MM.1S (cell line): ENCODE measurements at places on chromosomes 3 and 15.

DNA sequence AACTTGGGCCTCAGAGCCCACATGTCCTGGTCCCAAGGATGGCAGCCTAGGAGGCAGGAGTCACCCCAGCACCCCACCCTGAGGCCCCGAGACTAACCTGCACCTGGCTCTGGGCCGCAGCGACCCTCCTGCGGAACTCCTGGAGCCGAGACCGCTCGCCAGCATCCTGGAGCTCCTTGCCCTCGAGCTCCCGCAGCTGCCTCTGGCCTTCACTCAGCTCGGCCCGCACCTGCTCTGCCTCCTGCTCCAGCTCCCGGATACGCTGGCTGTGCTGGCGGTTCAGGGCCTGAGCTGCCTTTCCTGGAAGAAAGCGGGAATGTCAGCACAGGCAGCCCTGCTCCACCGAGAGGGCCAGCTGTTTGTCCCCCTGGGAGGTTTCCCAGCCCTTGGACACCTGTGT is 13.2 kb downstream of the KIF7 start:
- DNase-seq = no peak

DNA sequence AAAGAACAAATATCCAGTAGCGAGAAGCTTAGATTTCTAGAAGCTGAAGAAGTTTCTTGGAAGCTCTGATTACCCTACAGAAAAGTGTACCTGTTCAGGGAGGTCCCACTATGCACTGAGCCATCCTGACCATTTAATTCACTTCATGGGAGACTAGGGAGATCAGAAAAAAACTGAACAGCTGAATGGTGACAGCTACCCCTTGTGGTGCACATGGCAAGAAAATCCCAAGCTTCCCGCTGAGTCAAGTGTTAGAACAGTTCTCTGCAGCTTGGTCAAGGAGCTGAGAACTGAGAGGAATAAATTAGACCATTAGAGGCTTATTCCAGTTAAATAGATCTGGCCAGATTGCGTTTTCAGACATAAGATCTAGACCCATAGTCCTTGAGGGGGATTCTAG is 197.2 kb upstream of the VEPH1 start:
- DNase-seq = peak; percentile 5

GRCh38 chr15:96328181-96328876 is 2.2 kb upstream of the NR2F2 start:
- DNase-seq = no peak

- DNase-seq = no peak
These were observed 526 bp downstream of the RMDN3 start for GRCh38 chr15:40754574-40754882.

GRCh38 chr3:141392416-141392815 is 24.1 kb downstream of the ZBTB38 start:
- no peak for DNase-seq

GRCh38 chr3:3798631-3799113 is 559 bp upstream of the LRRN1 start:
- DNase-seq = peak; percentile 69

- no peak for DNase-seq
These were observed 309.8 kb upstream of the GRM7 start for GRCh38 chr3:6551165-6551564.

GRCh38 chr3:172388412-172389078 is 59.7 kb downstream of the GHSR start:
- DNase-seq = no peak

DNA sequence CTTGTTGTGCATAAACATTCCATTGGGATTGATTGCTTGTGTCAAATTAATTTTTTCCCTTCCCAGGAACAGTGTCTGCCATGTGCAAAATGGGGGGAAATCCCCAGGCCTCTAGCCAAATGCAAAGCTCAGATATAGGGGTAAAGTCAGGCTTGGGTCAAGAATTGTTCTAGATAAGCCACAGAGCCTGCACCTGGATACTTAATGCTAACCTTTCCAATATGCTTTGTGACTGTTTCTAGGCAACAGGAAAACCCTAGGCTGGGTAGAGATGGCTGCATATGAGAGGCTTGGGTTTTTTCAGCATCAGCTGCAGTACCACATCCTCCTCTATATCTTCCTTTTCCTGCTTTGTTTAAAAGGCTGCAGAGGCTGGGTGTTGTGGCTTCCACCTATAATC is 61.9 kb upstream of the ROPN1 start:
- peak; percentile 7 for DNase-seq

- peak; percentile 58 for DNase-seq
These were observed 374.2 kb downstream of the PLCL2 start for GRCh38 chr3:17258823-17259436.

GRCh38 chr15:74499366-74499765 is 38.4 kb upstream of the UBL7 start:
- DNase-seq = no peak

DNA sequence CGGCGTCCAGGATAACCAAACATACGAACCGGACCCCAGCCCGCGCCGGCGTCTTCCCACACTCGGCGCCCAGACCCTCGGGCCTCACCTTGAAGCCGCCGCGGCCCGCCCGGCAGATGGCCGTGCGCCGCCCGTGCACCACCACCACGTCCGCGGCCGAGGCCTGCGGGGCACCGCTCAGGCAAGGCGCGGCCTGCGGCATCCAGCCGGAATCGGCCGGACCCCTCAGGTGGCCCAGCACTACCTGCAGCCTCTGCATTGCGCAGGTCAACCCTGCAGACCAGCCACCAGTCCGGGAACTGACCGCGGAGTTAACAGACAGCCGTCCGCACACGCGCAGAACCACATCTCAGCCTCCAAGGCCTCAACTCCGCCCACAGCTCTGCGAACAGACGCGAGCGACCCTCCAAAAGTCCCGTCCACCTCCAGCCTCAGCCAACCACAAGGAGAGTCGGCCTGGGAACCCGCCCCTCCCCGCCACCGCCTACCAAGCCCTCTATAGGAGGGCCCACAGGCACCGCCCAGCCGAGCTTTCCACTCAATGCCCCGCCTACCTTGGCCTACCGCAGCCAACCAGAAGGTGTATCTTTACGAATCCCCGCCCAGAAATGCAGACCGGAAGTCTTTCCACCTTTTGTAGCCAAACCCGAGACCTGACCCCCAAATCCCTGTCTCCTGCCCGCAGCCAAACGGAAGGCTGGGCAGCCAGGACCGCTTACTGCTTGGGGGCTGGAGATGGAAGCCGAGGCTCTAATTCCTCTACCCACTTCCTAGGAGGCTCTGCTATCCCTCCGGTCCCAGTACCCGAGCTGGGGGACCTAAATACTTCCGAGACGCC is at the start of gene ACAA1:
Gene ACAA1 (minus strand): TSS at position 351 of the 838 bp plus-strand sequence. CDS start 92 bp downstream, at position 259.
- peak; percentile 99 for DNase-seq

DNA sequence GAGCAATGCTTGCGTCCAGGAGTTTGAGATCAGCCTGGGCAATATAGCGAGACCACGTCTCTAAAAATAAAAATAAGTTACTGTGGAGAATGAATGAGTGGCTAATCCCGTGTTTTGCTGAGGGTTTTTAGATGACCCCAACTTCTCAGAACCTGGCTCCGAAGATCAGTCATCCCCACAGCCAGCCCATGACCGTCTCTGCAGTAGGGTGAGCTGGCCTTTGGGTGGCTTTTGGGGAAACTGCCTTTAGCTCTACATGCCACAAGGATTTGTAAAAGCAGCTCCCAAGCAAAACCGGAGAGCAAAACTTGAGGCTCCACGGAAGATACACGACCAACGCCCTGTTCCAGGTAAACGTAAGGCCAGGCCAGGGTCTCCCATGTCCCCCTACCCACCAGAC is 39.2 kb upstream of the TFRC start:
- DNase-seq = no peak

- no peak for DNase-seq
These were observed 96.6 kb downstream of the EFL1 start for GRCh38 chr15:82165948-82166376.

DNA sequence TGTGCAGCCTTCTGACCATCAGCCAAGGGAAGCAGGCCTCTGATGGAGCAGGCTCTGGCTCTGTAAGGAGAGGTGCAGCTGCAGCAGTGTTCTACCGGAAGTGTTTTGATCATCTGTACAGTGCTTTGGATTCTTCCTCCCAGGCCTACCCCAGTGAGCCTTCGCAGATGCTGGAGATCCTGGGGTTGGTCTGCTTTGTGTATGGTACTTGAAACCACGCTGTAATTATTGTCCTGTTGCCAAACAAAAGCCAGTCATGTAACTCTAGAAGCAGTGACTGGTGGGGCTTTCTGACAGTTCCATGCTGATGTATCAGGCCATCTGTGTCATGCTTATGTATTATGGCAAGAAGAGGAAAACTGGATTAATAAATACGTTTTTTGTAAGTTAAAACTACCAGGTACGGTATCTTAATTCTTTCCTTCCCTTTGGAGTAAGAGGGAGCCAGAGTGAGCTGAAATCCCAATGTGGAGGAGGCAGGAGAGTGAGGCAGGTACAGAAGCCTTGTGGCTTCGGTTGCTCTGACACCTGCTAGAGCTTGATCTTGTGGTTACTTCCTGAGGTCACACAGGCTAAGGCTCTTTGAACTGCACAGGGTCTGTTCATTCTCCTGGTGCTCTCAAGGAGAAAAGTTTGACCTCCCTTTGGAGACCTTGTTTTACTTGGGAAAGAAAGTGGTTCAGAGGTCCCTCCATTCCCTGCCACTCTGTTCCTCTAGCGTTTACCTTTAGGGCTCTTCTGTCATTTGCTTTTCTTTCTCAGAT is 3.7 kb downstream of the TMEM42 start:
- peak; percentile 52 for DNase-seq

DNA sequence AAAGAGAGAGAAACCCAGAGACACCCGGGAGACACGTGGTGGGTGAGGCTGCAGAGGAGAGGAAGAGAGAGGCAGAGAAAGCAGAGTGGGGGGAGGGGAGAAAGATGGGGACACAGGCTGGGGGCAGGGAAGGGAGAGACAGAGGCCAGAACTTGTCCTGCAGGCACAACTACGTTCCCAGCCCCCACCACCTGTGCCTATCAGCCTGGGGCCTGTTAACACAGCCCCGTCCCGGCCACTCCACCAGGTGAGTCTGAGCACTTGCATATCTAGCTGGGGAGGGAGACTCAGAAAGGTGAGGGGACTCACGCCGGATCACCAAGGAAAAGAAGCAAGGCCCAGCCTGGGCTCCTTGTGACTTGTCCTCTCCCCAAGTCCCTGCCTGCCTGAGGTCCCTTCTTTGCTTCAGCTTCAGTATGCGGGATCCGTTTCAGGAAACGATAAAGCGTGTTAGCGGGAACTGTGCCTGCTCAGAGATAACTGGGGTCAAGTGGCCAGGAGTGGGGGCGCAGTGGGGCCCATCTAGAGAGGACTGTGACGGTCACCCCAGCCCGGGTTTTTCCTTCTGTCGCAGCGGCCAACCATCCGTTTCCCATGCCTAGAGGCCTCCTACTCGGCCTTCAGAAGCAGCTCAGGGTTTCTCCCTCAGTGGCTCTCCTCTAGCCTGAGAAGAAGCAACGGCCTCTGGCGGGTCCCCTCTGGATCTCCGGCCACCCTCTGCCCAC is 10.3 kb downstream of the LINGO1 start:
- DNase-seq = no peak

GRCh38 chr3:94070341-94070911 is 7.6 kb downstream of the NSUN3 start:
- DNase-seq = peak; percentile 46

DNA sequence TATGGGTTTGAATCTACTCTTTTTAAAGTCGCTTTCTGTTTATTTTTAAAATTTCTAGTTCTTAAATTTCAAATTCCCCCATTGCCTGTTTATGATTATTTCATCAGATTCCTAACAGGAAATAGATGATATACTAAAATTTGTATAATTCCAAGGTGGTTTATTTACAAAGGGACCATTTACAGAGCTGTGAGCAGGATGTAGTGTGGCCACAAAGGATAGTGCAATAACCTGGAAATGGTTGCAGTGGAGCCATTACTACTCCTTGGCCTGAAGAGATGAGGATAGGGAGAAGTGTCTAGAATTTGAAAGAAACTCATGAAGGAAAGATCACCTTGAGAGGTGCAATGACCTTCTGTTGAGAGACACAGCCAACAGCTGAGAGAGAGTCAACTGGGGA is 58.5 kb upstream of the AP4E1 start:
- DNase-seq = no peak

GRCh38 chr3:124985349-124985748 is 50.8 kb upstream of the MUC13 start:
- DNase-seq = no peak

DNA sequence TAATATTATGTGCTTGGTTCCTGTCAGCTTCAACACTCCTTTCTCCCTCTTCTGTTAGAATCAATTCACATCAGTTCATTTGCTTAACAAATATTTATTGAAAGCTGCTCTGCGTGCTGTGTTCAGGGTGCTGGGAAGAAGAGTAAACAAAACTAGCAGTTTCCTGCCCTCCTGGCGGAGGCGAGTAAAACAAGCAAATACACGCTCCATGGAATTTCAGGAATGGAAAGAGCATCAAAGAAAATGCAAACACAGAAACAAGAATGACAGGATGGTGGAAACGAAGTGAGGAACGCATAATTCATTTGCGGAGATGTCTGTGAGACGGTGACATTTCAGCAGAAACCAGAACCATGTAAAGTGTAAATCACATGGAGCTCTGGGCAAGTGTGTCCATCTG is 49.4 kb upstream of the SPTSSB start:
- no peak for DNase-seq

DNA sequence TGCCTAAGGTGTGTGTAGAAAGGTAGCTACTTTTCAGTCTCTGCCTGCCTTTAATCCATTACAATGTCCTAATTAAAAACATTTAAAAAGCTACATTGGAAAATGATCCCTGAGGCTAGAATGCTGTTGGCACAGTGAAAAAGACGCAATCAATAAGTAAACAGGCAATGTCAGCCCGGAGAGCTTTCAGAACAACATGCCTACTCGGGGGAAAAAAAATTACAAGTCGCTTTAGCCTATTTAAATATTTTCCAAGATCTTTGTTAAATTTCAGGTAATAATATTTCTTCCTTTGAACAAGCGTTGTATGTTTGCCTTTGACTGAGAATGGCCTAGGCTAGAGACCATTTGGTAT is 46.6 kb upstream of the CD47 start:
- no peak for DNase-seq

GRCh38 chr3:4387210-4388204 is 79.6 kb downstream of the SUMF1 start:
- no peak for DNase-seq

GRCh38 chr3:119223511-119223910 is 17.2 kb downstream of the B4GALT4 start:
- no peak for DNase-seq

DNA sequence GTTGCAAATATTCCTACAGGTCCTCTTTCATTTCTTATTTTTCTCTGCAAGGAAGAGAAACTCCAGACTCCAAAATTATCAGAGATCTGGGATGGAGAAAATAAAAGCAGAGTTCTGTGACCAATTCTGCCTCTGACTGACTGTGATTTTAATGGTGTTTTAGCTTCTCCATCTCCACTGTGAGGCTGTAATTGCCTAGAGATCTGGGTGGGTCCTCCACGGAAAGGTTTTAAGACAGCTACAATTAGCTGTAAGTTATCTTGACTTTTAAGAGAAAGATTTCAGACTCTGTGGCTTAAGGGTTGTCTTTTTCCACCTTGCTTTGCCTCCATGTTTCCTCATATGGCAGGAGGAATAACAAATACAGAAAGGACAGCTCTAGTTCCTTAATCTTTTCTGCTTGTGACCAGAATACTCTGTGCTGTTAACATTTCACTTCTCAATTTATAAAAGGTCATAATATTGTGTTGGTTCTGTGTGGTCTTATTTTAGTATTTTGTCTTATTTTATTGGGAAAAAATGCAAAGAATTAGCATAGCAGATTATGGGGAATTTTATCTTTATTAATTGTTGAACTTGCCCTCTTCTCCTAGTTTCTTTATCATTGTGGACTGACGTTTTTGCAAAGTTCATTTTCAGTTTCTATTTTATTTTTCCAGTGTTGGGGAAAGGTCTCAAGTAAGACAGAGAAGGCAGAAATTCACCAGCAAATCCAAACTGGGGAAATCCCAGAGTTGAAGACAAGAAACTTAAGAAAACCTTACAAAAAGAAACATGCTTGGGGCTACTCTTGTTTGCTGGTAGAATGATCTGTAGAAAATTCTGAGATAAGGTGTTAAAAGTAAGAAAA is 157.9 kb downstream of the RAP2B start:
- peak; percentile 35 for DNase-seq
